ENCODE measurements at places on chromosomes 1 and 21.
A peak's percentile ranks its signal among the peaks of the same experiment; 100 is the strongest.

DNA sequence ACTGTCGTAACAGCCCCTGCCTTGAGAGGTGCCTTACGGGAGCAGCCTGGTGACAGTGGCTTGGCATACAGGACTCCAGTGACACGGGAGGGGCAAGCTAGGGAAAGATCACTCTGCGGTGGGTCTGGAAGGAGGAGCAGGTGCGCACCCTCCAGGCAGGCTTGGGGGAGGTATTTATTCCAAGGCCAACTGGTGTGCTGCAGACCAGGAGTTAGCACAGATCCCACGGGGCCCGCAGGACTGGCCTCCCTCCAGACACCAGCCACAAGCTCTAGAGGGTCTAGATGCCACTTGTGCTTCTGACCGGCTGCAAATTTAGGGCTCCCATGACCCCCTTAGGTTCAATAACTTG lies 22.1 kb downstream of the PSEN2 start:
- no peak for DNase-seq

DNA sequence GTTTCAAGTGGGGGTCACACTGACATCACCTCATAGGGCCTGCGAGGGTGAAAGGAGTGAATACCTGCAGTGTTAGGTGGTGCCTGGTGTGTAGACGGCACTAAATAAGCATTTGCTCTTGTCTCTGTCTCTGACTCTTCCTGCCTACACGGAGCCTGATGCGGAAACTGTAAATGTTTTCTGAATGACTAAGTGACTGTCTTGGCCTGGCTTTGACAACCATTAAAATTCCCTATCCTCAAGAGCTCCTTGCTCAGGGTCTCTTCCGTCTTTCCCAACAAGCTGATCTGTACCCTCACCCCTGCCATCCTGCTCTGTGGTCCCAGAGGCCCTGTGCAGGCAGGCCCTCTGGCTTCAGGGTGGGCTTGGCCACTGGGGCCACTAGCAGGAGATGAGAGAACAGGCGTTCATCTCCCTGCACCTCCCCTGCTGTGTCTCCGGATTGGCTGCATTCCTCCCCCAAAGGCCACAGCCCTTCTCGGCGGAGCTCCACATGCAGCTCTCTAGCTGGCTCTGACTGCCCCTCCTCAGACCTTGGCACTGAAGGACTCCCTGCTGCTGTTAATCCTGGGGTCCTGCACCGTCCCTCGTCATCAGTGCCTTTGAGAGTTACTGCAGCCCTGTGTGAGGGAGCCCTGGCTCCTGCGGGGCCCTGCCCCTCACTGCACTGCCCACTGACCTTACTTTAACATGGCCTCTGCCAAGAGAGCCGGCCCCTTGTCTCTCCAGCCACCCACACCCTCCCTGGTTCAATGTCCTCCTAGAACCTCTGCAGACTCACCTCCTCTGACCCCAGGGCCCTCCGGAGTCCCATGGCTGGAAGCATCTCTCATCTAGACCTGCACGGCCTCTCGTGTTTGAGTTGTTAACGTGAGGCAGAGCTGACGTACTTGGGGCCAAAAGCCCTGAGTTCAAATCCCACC lies 211.1 kb downstream of the MATN1 start:
- no peak for DNase-seq

DNA sequence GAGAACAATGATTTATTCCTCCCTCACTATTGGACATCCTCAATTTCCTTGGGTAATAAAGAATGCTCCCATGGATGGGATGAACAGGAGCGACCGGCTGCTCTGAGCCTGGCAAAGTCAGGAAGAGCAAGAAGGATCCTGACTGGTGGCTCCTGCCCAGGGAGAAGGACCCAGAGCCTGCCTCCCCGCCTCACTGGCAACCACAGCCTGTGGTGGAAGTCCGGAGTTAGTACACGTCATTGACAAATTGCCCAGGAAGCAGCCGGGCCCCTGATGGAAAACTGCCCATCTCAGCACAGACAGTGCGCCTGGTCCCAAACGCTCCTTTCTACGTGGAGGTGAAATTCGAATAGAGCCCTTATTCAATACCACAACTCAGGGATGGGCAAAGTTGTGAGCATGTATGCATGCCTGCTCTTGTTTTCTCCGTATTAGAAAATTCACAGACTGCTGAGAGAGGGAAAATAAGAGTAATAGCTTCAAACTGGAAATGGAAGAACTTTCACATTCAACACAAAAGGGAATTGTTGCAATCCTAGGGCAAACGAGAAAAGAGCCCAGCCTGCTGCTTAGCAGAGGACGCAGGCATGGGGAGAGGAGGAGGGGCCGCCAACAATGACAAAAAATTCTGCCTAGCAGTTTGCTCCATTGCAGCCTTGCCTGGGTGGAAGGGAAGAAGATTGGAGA lies 397.1 kb upstream of the VAMP3 start:
- no peak for DNase-seq

DNA sequence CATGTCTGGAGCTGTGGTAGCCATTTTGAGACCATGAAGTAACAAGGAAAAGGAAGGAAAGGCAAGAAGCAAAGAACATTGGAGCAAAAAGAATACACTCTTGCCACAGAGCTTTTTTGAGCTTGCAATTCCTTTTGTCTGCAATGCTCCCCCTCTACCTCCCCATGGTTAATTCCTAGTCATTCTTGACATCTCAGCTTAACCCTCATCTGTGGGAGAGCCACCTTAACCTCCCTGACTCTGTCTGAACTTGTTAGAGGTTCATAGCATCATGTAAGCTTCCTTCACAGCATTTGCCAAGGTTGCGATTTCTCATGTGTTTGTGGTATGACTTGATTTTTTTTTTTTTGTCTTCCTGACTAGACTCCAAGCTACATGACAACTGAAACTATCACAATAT lies 564.1 kb upstream of the PLXNA2 start:
- no peak for DNase-seq

GRCh38 chr1:181134543-181135436 lies 46.3 kb downstream of the IER5 start:
- DNase-seq, result peak; percentile 76

- no peak for DNase-seq
These were observed 142.3 kb upstream of the SAMSN1 start for GRCh38 chr21:14688412-14688811.

DNA sequence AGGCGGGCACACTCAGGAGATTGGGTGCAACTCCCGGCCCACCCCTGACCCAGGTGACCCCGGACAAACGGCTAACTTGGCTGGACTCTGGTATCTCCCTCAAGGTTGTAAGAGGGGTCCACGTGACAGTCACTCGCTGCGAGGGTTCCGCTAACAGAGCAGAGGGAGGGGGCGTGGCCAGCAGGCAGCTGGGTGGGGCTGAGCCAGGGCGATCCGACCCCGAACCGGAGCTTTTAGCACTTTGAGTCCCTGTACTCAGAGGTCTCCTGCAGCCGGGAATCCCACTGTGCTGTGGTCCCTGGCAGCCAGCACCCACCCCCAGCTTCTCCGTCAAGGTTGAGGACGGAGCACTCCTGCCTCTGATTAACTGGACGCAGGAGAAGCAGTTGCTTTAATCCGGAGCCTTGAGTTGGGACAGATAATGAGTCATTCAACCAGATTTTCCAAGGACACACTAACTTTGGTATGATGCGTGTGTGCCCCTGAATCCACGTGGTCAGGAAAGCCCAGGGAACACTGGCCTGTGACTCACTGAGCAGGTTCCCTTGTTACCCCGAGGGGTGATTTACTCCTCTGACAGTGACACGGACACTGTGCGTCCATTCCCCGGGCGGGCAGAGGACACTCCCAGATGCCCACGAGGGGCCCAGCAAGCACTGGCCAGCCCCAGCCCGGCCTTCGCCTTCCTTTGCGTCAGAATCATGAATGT lies 16.8 kb downstream of the TRPM2 start:
- peak; percentile 24 for DNase-seq

Measured in ACHN (cell line).